ENCODE measurements at places on chromosomes 7 and 10.

- DNase-seq: no peak
These were observed 6.8 kb downstream of the FAM131B start for GRCh38 chr7:143355450-143356385.

- DNase-seq: no peak
These were observed 162.9 kb downstream of the SH3PXD2A start for GRCh38 chr10:103692436-103692951.

DNA sequence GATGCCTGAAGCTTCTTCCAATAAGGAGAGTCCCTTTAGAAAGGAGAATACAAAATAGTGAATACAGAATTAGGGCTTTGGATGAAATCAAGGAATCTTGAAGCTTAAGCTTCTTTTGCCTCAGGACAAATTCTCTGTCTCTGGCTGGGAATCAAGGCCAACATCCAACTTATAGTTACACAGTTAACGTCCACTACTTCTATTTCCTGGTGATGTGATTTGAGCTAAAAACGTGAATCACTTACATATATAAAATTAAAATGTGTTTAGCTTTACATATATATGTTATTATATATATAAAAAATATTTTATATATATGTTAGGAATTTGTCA lies 11.4 kb upstream of the INPP5F start:
- DNase-seq: no peak

- no peak for DNase-seq
These were observed 74.6 kb upstream of the GDF10 start for GRCh38 chr10:47225219-47225927.

DNA sequence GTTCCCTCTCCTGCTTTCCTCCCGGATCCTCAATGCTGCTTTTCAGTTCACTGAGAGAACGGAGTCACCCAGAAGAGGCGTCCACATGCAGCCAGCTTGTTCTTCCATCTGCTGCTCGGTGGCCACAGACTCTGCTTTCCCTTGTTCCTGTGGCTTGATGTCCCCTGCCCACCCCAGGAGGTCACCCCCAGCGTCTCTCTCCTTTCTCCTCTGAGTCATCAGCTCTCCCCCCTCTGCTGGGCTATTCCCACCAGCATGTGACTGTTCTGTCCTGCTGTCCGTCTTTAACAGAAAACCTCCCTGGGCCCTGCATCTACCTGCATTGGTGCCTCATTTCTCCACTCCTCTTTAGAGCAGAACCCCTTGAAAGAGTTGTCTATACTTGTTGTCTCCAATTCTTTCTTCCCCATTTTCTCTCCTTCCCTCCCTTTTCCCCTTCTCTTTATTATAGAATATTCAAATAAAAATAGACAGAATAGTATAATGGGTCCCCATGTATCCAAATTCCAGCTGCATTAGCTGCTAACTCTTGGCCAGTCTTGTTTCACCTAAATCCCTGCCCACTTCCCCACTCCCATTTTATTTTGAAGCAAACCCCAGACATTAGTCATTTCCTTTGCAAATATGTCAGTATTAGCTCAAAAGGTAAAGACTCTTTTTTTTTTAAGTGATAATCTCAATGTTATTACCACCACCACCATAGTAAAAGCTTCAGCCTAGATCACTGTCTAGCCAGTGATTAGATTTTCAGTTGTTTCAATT lies 4.1 kb downstream of the ZNF282 start:
- DNase-seq: no peak

- no peak for DNase-seq
These were observed 474.6 kb upstream of the FZD8 start for GRCh38 chr10:36116731-36117130.

DNA sequence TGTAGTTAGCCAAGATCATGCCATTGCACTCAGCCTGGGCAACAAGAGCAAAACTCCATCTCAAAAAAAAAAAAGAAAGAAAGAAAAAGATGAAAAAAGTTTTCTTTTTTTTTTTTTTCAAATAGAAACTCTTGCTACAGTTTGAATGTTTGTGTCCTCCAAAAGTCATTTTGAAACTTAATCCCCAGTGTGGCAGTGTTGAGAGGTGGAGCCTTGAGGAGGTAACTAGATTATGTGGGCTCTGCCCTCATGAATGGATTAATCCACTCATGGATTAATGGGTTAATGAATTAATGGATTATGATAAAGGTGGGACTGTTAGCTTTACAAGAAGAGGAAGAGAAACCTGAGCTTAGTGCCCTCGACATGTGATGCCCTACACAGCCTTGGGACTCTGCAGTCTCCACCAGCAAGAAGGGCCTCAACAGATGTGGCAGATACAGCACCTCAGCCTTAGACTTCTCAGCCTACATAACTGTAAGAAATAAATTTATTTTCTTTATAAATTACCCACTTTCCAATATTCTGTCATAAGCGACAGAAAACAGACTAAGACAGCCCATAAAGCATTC lies 25.1 kb downstream of the CPEB3 start:
- no peak for DNase-seq

DNA sequence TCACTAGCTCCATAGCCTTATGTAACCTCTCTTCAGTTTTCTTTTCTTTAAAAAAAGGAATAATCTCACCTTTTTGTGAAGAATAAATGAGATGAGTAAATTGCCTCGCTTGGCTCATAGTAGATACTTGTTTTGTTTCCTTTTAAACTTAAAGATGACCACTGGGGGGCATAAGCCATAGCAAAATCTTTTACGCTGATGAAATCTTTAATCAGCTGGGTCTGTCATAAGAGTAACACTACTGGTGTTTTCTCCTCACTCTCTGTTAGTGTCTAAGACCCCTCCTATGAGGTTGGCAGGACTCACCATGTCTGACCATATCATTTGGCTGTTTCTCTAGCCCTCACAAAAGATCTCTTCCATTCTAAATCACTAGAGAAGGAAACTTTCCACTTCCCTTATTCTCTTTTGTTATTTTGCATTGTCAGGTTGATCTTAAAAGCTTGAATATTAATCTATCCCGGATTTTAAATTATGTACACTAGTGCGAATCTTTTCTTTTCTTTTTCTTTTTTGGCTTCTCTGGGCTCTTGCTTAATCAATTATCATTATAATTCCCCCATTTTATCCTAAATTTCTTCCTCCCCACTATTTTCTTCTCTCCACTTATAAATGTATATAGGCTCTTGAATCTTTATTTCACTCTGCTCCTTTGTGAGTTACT lies 12.5 kb downstream of the STAG3 start:
- DNase-seq: no peak

GRCh38 chr10:120486671-120487205 lies 29.7 kb downstream of the PLPP4 start:
- DNase-seq: no peak

GRCh38 chr10:96264938-96265337 lies 6.4 kb downstream of the BLNK start:
- no peak for DNase-seq

GRCh38 chr7:5646846-5647245 lies 134.6 kb downstream of the RNF216 start:
- DNase-seq: no peak

DNA sequence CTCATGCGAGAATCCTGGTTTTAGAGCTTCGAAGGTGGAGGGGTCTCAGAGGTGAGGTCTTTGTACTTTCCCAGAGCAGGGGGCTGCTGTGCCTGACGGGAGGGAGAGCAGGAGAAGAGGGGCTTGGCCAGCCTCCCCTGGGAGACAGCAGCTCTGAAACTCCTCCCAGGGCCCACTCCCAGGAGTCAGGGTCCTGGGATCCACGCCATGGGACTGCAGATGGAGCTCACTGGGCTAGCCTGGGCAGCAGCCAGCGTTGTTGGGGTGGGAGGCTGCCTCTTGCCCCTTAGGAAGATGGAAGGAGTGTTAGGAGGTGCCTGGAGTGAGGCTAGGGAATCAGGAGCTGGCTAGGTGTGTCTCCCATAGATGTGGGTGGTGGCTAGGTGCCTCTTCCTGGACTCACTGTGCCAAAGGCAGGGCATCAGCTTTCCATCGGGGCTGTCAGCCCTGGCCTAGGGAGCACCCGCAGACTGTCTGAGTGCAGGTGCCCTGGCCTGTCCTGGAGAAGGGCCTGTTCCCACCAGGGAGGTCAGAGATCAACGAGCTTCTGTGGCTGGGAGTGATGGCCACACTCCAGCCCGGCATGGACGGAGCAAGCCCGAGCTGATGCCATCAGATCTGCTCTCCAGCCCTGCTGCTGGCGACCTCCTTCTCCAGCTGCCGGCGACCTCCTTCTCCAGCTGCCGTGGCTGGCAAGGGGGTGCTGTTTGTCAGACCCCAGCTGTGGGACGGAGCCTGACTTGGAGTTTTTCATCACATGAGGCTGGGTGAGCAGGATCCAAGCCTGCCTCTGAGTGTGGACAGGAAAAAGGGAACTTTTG lies 111.3 kb downstream of the PTPN20 start:
- DNase-seq: no peak

DNA sequence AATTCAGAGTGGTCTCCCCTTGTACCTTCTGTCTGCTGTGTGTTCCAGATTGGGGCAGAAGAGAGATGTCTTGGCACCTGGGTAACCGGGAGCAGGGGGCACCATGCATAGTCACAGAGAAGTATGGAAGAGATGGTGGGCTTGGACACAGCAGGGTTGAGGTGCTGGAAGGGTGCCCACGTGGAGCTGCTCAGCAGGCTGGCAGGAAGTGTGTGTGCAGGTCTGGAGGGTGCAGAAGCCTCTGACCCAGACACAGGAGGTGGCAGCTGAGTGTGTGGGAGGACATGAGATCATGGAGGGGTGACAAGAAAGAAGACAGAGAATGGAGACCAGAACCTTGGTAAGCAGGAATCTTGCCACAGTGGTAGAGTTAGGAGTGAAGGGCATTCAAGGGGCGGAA lies 42.3 kb upstream of the DUSP5 start:
- DNase-seq: no peak

DNA sequence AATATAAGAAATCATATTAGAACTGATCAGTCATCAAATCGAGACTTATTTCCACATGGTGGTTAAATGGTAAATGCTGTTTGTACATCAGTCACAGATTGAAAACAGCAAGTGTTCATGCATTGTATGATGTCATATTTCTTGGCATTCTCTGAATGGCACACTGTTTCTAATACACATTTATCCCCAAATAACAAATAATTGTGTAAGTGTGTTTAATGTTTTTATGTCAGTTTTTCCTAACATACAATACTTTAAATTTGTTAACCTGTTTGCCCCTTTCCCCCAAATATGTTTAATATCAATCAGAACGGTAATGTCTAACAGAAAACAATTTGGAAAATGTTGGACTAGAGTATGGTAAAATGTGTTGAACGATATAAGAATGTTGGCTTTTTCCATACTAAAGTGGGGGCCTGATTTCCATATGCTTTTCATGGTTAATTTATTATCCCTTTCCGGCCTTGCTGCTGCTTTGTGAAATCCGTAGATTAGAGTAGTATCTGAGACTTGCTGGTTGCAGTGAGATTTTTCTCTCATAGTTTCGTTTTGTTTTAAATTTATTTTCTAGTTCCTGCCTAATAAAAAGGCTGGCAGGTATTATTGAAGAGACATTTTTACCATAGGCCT lies 23.7 kb downstream of the RAB18 start:
- DNase-seq: no peak

GRCh38 chr10:72954596-72955554 lies at the start of gene PLA2G12B:
Gene PLA2G12B (minus strand): TSS chr10:72954806. CDS start chr10:72954685, 121 bp downstream.
- no peak for DNase-seq

GRCh38 chr10:76695069-76695468 lies 942.5 kb downstream of the KCNMA1 start:
- no peak for DNase-seq

- DNase-seq: no peak
These were observed 263.6 kb upstream of the POT1 start for GRCh38 chr7:125193263-125193662.

- no peak for DNase-seq
These were observed 12.4 kb upstream of the CCDC7 start for GRCh38 chr10:32433542-32433941.

DNA sequence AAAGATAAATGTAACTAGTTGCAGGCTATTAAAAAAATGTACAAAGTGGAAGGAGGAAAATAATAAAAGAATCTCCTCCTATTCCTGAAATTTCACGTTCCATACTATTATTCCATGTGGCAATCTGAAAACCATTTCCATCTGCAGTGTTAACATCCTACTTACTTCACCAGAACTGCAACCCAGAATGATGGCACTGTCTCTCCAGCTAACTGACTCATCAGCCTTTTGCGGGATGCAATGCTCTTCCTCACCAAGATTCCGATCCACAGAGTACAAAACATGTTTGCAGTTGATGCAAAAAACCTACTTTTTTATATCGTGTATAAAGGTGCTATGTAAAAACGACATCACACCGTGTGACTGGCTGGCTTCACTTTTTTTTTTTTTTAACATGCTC lies 50.8 kb downstream of the ESYT2 start:
- no peak for DNase-seq

- DNase-seq: no peak
These were observed 120.3 kb upstream of the CELF2 start for GRCh38 chr10:10897400-10897799.

GRCh38 chr7:40077849-40078248 lies 56.6 kb downstream of the MPLKIP start:
- DNase-seq: no peak

DNA sequence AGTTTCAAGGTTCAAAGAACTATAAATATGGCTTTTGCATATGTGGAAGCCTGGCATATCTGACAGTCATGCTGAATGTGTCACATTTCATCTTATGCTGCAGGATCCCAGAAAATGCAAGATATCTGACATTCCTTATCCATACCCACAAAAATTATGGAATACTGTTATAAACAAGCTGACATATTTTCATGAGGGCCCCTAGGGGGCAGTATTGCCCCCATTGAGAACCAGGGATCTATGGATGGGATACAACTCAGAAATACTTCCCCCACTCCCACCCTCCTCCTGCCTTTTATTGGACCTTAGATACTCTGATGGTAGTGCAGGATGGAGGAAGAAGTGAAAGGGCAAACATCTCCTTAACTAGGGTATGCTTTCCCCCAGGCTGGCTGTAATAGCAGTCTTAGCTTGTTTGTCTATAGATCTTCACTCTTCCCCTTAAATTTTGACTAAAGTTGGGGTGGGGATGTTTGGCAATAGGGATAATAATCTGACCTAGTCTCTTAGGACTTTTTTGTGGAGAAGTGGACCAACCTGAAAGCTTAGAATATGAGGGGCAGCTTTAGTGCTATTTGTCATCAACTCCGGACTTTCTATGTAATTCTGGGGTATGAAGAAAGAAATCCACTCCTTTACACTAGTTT lies 3.5 kb upstream of the GNGT1 start:
- DNase-seq: peak; percentile 12

- DNase-seq: no peak
These were observed 109.9 kb downstream of the RPS24 start for GRCh38 chr10:78143576-78143975.

- DNase-seq: no peak
These were observed 52.0 kb downstream of the KIF5B start for GRCh38 chr10:32004161-32004591.

- no peak for DNase-seq
These were observed 7.8 kb upstream of the CCNY start for GRCh38 chr10:35328404-35329037.

GRCh38 chr10:87844837-87845623 lies 18.3 kb downstream of the KLLN start:
- DNase-seq: no peak

GRCh38 chr7:23449941-23450340 lies 20.4 kb downstream of the IGF2BP3 start:
- no peak for DNase-seq

All from CMK (cell line).